ENCODE measurements at places on chromosomes 2 and 18.

DNA sequence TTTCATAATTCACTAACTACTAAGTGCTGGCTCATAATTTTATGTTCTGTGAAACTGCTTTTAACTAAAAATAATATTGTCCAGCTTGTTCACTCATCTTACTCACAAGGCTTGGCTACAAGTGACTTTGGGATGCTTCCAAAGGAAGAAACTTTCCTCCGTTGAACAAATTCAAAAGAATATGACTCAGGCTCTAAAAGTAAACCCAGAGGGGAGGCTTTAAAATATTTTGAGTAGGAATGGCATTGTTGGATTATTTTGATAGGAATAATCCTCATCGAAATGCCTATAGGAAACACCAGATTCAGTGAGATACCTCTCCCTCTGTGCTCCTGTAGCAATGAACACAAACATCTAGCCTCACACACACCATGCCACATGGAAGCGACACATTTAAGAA, 25.2 kb upstream of the TLK1 start:
- no peak for DNase-seq

- DNase-seq = no peak
Observed at GRCh38 chr2:66782780-66783361, 347.9 kb downstream of the MEIS1 start.

DNA sequence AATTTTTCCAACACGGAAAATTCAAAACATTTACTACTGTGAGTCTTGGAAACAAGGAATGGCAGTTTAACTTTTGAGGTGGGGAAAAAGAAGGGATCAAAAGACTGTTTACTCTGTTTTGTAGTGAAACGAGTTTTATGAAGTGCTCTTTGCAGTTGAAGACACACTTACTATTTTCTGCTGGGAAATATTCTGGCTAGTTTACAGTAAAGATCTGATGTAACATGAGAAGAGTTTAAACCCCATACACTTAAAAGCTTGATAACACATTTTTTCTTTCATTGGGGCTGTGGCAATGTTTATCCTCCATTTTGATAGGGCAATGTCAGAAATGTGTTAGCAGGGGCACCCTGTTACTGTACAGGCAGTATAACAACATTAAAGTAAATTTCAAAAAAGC, 124.9 kb upstream of the SMAD7 start:
- no peak for DNase-seq

DNA sequence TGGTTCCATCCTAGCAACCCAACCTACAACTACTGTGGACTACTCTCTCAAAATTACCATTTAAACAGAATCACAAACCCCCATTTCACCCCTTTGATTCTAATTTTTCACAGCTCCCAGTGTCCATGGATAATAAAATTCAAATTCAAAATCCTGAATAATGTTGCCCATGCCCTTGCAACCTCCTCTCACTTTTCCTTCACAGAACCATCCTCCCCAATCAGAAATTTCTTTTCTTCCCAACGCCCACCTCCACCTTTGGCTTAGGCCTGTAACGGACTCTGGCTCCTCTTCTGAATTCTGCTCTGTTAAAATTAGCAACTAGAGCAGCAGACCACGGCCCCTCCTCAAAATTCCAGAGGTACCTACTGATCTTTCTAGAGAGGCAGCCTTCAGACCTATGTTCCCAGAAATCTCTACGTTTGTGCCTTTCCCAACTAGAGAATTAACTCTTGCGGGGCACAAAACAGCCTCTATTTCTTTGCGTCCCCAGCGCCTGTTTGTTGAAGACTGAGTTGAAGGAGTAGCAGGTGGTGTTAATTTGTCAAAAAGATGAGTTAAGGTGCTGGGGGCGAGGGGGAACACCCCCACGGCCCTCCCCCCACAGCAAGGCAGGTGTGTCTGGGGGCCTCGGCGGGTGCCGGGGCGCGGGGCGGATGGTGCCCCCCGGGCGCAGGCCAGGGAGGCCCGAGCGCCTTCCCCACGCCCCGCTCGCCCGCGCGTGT, 428 bp upstream of the MAP3K20 start:
- DNase-seq = no peak

DNA sequence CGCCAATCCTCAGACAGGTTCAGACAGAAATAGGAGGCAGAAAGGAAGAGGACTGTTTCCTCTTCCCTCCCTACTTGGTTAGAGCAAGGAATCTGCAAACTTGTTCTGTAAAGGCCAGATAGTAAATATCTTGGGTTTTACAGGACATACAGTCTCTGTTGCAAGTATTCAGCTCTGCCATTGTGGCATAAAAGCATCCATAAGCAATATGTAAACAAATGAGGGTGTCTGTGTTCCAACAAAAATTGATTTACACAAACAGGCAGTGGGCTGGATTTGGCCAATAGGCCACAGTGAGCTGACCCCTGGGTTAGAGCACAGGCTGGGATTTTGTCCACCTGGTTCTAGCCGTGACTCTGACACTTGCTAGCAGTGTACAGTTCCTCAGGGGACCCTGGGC, 89.4 kb downstream of the NRP2 start:
- DNase-seq = no peak

DNA sequence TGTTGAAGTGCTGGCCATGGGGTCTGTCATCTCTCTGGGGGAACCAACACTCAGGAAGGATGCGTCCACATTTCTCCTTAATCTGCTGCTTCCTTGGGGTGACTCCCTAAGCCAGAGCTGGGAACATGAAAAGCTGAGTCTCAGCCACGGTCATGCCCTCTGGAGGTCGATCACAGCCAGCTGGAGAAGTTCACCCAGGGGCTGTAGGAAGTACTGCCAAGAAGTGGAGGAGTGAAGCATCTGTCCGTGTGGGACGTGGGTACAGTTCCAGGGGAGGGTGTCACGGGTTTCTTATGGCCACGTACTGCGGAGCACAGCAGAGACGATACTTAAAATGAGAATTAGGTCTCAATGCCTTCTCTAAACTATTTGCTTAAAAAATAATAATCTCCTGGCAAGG, 42.4 kb upstream of the IGFBP2 start:
- no peak for DNase-seq

DNA sequence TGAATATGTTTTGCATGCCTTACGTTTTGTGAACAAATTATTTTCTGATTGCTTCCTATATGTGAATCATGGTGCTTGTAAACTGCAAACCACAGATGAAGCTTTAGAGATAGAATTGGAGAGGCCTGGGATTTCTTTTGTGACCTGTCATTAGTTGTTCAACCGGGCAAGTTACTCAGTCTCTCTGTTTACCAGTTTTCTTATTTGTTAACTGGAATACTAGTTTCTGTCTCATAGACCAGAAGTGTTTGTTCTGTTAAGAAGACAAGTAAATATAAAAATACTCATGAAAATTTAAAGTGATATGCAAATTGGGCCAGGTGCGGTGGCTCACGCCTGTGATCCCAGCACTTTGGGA, 27.3 kb downstream of the DGKD start:
- no peak for DNase-seq

GRCh38 chr18:58042826-58043490, 1.1 kb upstream of the NEDD4L start:
- DNase-seq = no peak

GRCh38 chr2:172287605-172288315, 139.6 kb upstream of the ITGA6 start:
- no peak for DNase-seq

DNA sequence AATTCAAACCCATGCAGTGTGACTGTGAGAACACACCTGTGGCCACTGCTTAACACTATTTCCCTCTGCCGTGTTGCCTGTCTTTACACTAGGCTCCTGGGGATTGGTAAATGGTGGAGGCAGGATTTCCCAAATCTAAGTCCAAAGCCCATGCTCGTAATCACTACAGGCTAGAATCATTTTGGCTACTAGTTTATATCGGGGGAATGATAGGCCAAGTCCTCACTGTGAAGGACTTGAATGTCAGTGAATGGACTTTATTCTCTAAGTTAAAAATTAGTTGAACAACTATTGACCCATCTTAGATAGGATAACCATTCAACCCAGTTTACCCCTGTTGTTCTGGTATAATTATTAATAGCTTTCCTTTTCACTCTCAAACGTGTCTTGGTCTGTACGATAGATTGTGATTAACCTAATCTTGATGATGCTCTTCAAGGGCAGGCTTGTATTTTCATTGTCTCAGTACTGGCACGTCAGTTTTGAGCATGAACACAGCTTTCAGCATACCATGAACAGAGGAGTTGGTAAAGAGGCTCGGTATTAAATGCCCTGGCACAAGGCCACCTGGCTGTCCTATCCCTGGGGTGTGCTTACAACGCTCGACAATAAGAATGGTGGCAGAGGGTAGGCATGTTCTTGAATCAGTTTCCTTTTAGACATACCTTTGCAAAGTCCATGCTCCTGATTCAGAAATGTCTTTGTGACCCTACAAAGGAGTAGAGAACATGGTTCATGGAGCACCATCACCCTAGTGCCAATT, 148.8 kb downstream of the RTN4 start:
- DNase-seq = no peak

DNA sequence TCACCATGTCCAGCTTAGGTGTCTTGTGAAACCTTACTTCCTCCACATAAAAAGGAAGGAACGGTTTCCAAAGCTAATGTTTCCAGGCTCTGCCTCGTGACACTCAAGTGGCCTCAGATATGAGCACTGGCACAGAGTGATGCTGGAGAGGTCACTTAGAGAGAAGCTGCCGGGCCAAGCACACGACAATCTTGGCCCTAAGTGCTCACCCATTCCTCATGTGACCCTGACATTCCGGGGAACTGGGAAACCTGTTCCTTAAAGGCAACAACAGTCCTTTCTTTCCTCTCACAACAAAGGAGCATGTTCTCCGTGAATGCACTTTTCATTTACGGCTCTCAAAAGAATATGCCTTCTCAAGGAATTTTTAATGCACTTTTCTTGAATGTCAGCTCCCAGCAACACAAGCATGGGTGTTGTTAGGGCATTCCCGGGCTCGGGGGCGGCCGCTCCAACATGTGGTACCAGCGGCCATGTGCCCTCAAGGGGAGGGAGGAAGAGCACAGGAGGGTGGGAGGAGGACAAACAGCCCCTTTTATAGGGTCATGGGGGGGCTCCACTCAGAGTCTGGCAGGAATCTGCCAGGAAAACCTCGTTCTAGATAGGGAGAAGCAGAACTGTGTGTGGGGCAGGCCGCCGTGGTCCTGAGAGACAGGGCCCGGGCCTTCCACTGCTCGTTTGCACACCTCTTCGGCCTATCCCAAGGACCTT, 118.6 kb downstream of the MBP start:
- DNase-seq = no peak

Measured in RWPE2 (cell line).